Fibroblast of the aortic adventitia (primary cell): ENCODE measurements at places on chromosomes 13 and 19. TPM values are rescaled to one million over a fixed set of nuclear protein-coding genes. Genes with fewer than 3 reads are reported as not detected.
A peak's percentile ranks its signal among the peaks of the same experiment; 100 is the strongest.

GRCh38 chr19:1563251-1563650, 4.9 kb downstream of the MEX3D start:
- no peak for DNase-seq

KLF12 gene
- 10.6 and 28.7 TPM in 2 replicates for total RNA-seq

CLPTM1 gene
- 11.4 and 39.0 TPM in 2 replicates for total RNA-seq

GRCh38 chr13:24910502-24911132, 146.6 kb downstream of the RNF17 start:
- DNase-seq: peak; percentile 7

DNA sequence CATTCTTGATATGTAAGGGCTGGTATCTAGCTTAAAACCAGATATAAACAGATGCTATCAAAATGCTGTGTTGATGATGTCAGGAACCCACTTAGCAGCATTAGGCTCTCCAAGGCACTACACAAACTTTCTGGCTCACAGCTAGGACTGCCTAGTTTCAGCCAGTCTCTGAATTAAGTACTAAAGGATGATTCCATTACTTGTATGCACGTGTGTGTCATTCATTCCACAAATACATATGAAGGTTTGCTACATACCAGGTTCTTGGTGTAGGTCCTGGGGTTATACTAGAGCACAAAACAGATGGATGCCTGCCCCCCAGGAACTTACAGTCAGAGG, 151.5 kb downstream of the RGCC start:
- no peak for DNase-seq

MADCAM1 gene
- 0.16 and 0.18 TPM in 2 replicates for total RNA-seq

DNA sequence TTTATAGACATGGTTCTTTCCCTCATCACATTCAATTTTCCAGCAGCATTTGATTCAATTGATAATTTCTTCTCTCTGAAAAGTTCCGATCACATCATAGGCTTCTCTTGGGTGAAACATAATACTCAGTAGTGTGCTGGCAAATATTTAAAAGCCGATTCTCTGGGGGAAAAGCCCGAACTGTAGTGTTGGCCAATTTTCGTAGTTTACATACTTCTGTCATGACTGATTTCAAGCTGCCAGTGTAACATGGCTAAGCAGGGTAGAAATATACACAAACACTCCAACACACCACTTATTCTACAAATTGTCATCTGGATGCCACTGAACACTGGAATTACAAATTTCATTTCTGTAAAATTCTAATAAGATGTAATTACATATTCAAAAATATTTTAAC, 56.1 kb upstream of the FREM2 start:
- peak; percentile 42 for DNase-seq

DNA sequence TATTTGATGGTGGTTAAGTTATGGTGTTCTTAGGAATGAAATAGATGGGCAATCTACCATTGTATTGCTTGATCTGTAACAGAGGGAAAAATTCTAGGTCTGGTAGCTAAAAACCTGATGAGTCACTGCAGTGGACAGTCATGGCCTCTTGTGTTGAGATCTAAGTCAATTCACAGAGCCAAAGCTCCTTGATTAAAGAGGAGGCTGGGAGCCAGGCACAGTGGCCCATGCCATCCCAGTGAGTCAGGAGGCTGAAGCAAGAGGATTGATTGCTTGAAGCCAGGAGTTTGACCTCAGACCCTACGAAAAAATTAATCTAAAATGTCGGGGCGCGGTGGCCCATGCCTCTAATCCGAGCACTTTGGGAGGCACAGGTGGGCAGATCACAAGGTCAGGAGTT, 67.1 kb upstream of the KPNA3 start:
- peak; percentile 92 for DNase-seq

GRCh38 chr19:49058562-49058961, 1.0 kb upstream of the CGB7 start:
- peak; percentile 31 for DNase-seq

ZNF285 gene
- total RNA-seq: 1.6 and 4.1 TPM in 2 replicates

PCDH20 gene
- 0.36 TPM in 1 of 2 replicates, not detected in the other for total RNA-seq

GRCh38 chr13:48731957-48732569, 78.3 kb downstream of the CYSLTR2 start:
- DNase-seq: no peak

FAM124A gene
- total RNA-seq: 3.3 TPM in 1 of 2 replicates, not detected in the other

- no peak for DNase-seq
These were observed 7.2 kb downstream of the GFY start for GRCh38 chr19:49432141-49433073.

- DNase-seq: no peak
These were observed 843.0 kb upstream of the ATXN8OS start for GRCh38 chr13:69264362-69265334.

GRCh38 chr13:40770934-40771618, at the start of gene MRPS31:
Gene MRPS31, minus strand, starts transcription at chr13:40771190. Its CDS starts 54 bp downstream, at chr13:40771136.
- peak; percentile 94 for DNase-seq

PPP1R13L gene
- 1.3 and 2.8 TPM in 2 replicates for total RNA-seq

DNA sequence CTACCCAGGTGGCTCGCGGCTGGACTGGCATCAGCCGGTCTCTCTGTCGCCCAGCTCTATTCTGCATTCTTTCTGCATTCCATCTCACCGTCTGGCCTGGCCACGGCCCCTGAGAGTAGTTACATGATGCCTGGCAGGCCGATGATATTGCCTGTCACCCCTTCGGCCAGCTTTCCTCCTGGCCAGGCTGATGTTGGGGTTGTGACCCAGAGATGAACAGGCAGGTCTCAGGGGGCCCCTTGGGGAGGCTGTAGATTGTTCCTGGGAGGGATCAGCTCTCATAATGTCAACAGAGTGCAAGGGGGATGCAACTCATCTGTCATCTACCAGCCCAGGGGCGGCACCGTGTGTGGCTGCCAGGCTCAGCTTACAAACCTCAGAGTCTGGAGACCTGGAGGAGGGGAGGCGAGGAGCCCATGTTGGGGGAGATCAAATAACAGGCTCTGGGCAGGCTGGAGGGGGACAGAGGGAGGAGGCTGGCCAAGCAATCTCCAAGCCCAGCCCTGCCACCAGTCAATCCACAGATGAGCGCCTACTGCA, 13.6 kb upstream of the FBXO17 start:
- peak; percentile 17 for DNase-seq

- no peak for DNase-seq
These were observed 1484.8 kb downstream of the EFNB2 start for GRCh38 chr13:105050686-105051085.

TEX26 gene
- total RNA-seq: not detected in 2 replicates

GRCh38 chr19:10747674-10748073, 29.8 kb downstream of the DNM2 start:
- DNase-seq: no peak

GRCh38 chr19:6509118-6509971, 7.2 kb upstream of the TUBB4A start:
- DNase-seq: no peak

DNA sequence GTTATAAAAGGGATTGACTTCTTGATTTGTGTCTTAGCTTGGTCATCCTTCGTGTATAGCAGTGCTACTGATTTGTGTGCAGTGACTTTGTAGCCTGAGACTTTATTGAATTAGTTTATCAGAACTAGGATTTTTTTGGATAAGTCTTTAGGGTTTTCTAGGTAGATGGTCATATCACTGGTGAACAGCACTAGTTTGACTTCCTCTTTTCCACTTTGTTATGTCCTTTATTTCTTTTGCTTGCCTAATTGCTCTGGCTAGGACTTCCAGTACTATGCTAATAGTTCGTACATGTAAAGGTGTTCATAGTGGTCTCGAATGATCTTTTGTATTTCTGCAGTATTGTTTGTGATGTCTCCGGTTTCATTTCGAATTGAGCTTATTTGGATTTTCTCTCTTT, 145.4 kb downstream of the DNAJC3 start:
- no peak for DNase-seq

ZNF221 gene
- 4.9 and 8.7 TPM in 2 replicates for total RNA-seq

DNA sequence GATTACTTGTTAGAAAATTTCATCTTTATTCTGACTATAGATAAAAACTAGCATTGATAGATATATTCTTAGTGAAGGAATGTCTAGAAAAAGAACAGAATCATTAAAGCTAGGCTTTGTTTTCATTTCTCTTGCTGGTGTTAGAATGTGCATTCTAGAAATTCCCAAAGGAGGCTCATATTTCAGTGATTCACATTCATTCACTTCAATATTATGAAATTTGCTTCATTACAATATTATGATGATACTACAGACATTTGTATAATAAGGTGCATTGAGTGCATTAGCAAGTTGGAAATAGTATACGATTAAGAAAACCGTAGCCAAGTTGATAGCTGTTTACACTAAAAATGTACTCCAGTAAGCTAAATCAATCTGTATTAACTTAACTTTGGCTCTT, 70.7 kb upstream of the MYCBP2 start:
- DNase-seq: no peak

DNA sequence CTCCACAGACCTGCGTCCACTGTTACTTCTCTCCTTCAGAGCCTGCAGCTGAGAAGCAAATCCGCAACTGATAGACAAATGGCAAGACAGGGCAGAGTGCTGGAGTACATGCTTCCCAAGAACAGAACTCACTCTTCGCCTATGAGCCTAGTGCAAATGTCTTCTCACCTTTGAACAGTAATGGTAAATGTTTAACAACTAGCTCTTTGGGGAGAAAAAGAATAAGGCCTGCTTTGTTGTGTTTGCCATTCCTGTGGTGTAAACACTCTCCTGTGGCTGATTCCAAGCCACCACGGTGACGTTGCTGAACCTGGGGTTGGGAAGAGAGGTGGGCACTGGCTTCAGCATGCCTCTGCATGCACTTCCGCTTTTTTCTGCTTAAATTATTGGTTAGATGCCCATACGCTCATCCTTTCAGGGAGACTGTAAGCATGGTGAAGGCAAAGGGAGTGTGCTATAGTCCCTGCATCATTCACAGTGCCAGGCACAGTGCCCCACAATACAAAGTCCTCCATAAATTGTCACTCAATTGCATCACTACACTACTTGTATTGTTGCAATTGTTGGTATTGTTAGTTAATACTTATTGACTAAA, 28.1 kb upstream of the GTF3A start:
- DNase-seq: no peak

SERTM1 gene
- under 0.01 and 0.25 TPM in 2 replicates for total RNA-seq

DNA sequence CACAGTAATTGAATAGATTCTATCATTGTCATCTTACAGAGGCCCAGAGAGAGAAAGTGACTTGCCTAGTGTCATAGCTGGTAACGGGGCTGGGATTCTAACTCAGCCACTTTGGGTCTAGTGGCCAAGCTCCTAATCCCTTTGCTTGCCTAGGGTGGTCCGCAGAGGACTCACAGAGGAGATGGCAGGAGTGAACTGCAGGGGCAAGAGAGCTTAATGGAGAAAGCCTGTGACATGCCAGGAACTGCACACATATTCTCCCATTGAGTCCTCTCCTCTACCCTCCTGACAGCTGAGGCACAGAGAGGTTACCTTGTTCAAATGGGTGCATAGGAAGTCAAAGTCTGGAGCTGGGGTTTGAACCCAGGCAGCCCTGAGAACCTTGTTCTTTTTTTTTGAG, 2.7 kb downstream of the LSR start:
- DNase-seq: no peak

GRCh38 chr19:12828494-12828893, 5.9 kb downstream of the RTBDN start:
- no peak for DNase-seq

- DNase-seq: no peak
These were observed 547 bp downstream of the KCNN1 start for GRCh38 chr19:17967257-17968051.

DNA sequence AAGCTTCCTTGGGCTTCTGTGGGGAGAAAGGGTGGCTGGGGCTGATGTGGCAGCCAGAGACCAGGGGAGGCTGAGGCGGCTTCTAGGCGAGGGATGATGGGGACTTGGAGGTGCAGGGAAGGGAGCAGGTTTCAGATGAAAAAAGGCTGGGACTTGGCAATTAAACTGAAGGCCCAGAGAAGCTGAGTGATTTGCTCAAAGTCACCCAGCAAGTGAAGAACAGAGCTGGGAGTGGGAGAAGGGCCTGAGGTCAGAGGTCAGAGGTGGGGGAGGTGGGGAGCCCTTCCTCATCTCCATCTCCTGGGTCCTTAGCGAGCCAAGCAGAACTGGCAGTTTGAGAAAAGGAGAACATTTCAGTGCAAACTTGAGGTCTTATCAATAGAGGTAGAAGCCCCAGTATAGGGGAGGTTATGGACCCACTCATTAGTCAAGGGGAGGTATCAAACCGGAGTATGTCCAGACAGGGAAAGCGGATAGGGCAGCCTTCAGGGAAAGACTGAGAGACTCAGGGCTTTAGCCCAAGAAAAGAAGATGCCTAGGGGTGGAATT, 49.6 kb upstream of the NFIC start:
- DNase-seq: no peak

ZNF726 gene
- total RNA-seq: 0.33 and 3.2 TPM in 2 replicates

ZNF550 gene
- 2.1 and 7.8 TPM in 2 replicates for total RNA-seq

DNA sequence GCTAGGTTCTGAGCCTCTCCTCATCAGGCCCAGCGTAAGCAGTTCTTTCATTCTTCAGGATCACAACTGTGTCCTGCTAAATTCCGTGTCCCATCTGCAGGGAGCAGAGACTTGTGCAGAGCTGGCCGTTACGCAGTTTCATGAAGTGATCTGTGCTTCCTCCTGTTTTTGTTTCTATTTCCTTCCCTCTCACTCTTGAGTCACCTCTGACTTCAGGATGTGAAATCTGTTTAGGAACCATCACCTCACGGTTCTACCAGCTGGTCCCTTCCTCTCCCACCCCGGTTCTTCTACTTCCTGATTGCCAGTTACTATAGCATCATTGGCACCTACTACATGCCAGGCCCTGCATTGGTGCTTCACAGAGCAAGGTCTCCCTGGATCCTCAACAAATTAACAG, 8.5 kb downstream of the MAU2 start:
- no peak for DNase-seq

GRCh38 chr13:22287343-22287920, 616.6 kb downstream of the FGF9 start:
- no peak for DNase-seq

GRCh38 chr13:52749419-52749818, 9.8 kb upstream of the CNMD start:
- DNase-seq: no peak

GRCh38 chr19:16337809-16338469, 13.3 kb downstream of the KLF2 start:
- DNase-seq: no peak

DNMT1 gene
- total RNA-seq: 72.9 and 116 TPM in 2 replicates

OR7C1 gene
- not detected in 2 replicates for total RNA-seq

DNA sequence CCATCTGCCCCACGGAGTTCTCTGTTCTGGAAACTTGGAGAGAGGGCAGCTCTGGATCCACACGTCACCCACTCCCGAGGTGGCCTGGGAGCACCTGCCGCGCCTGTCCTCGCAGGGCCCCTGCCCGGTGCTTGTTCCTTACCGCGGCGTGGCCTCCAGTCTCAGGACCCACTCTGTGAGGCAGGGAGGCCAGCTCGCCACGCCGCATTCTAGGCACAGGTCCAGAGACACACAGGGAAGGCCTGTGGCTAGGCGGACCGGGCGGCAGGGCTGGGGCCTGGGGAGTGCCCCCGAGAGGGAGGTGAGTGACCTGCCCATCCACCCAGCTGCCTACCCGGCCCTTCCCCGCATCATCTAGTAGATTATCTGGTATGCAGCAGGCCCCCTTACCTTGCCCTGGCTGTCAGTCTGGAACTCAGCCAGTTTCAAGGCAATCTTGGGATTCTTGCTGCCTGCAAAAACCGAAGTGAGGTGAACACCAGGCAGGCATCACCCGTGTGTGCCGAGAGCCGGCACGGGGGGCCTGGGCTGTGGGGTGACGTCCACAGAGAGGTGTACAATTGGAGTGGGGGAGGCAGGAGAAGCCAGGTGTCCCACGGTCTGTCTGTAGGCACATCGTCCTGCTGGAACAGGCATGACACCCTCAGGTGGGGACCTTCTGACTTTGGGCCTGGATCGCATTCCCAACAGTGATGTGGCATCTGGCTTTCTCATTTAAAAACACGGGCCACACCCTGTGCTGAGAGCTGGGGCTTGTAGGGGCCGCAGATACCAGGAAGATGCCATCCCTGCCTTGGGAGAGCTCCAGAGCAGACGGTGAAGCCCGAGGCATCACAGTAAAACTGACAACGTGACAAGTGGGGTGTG, 23.6 kb downstream of the DPP9 start:
- DNase-seq: no peak
